ENCODE measurements at places on chromosomes 6 and 20.
A peak's percentile ranks its signal among the peaks of the same experiment; 100 is the strongest.

- DNase-seq, result no peak
Measured at GRCh38 chr20:57680934-57681914, 28.6 kb downstream of the PMEPA1 start.

DNA sequence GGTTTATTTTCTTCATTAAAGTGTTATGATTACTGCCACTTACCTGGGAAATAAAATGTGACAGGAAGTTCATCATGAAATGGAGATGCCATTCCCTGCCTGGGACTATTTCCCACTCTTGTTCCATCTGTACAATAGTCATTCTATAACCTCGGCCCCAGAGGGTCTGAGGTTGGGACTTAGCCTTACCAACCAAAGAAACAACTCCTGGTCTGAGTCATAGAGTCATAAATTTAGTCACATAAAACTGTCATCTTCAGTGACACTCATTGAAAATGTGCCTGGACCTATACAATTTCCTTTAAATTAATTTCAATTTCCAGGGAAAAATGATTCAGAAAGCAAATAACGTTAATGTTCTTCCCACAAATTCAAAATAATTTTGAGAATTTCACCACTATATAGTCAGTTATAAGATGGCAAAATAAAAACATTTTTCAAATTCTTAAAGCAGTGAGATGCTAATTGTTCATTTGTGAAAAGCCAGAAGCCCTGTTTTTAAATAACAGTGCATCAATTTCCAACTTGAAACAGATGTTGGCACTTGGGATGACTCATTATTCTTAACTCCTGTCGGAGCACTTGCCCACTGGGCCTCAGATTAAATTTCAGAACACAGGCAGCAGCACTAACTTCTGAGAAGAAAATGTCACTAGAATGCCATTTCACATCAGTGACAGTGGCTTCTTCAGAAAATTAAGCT, 201.2 kb upstream of the SMLR1 start:
- no peak for DNase-seq

DNA sequence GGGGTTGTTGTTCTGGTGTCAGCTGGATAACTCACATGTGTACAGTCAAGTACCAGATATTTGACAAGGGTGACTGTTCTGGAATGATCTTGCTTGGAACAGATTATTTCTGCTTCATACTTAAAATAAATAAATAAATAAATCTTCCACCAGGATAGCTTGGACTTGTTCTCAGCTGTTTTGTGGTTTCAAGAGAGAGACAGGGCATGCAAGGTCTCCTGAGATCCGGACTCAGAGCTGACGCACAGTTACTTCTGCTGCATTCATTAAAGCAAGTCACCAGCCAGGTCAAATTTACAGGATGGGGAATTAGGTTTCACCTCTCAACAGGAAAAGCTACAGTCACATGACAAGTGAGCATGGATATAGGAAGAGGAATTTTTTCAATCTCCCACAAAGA, 285.0 kb upstream of the SPTLC3 start:
- no peak for DNase-seq

GRCh38 chr6:15518057-15518456, 144.8 kb downstream of the DTNBP1 start:
- DNase-seq, result no peak

- no peak for DNase-seq
Measured at GRCh38 chr6:87152526-87152955, 2.8 kb upstream of the ZNF292 start.

DNA sequence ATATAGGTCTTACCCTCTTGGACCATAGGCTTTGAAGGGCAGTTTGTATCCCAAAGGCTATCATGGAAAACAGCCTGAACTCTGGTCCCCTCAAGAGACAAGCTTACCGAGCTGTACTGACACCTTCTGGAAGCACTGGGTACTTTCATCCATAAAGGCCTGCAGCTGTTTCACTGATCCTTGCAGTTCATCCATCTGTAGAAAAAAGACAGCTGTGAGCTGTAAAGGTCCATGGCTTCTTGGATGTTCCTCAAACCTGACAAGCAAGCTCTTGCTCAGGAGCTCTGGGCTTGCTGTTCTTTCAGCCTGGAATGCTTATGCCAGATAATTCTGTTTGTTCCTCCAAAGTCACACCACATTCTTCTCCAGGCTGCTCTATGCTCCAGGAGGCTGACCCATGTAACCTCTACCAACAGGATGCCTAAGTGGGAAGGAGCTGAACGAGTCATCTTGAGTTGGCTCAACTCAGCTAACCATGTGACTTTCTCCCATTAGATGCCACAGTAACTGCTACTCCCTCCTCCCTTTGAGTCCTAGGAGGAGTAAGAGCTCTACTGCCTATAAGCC, 8.8 kb upstream of the NDRG3 start:
- DNase-seq, result peak; percentile 19

DNA sequence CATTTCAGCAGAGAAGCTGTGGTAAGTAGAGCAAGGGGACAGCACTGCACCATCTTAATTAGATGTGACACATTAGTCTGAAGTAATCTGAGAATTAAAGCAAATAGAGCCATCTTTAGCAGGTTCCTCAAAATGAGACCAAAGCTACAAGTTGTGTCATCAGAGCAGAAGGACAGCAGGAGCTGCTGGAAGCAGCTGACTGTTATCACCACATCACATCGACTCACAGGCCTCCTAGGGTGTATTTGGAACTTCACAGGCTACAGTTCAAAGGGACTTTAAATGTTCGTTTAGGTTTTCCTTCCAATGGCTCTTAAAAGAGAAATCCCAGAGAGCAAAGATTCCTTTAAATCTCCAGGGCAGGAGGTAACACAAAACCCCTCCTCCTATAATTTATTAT, 69.5 kb downstream of the LCA5 start:
- no peak for DNase-seq

DNA sequence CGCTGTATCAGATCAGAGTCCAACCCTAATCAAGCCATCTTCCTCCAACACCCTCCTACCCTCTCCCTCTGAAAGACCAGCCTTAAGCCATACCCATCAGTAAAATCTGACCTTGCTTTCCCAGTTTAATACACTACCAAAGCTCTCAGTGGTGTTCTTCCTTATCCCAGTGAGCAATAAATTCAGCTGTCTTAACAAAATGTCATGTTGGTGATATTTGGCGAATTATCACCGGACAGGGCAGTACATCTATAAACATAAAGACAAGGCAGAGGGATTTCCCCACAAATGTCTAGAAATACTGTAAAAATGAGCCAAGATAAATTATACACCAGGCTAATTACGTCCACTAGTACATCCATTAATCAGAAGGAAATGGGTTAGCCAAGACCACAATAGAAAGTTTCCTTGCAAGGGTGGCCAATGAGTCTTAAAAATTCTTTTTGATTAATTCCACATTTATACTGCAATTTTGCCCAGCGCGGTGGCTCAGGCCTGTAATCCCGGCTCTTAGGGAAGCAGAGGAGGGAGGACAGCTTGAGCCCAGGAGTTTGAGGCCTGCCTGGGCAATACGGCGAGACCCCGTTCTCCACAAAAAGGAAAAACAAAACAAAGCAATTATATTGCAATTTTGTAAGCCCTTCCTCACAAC, 905 bp downstream of the RARS2 start:
- DNase-seq, result no peak

- DNase-seq, result no peak
Measured at GRCh38 chr6:42885702-42886101, 6.3 kb downstream of the RPL7L1 start.

GRCh38 chr20:2801286-2801728, 880 bp upstream of the CPXM1 start:
- no peak for DNase-seq

DNA sequence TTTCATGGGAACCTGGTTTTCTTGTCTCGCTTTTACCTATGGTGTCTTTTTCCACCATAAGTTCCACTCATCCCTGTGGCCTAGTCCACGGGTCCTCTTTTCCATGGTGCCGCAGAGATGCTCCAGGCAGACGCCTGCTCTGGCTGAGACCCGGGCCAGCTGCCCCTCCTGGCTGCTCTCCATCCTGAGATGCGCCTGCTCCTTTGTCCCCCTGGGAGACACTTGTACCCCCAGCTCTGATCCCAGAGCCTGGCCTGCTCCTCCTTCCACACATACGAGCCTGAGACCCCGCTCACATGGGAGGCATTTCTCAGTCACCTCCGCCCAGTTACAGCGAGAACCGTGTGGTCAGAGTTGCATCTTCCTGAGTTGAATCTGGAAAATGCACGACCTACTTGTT, 29.6 kb downstream of the RNASET2 start:
- no peak for DNase-seq

GRCh38 chr6:133466680-133467079, 225.5 kb downstream of the EYA4 start:
- no peak for DNase-seq

- DNase-seq, result peak; percentile 75
Measured at GRCh38 chr20:653110-653589, at the start of gene SRXN1. Gene SRXN1, minus strand, starts transcription at chr20:653200. Its CDS starts 15 bp downstream, at chr20:653185.

- no peak for DNase-seq
Measured at GRCh38 chr6:40293460-40294185, 293.5 kb downstream of the LRFN2 start.

DNA sequence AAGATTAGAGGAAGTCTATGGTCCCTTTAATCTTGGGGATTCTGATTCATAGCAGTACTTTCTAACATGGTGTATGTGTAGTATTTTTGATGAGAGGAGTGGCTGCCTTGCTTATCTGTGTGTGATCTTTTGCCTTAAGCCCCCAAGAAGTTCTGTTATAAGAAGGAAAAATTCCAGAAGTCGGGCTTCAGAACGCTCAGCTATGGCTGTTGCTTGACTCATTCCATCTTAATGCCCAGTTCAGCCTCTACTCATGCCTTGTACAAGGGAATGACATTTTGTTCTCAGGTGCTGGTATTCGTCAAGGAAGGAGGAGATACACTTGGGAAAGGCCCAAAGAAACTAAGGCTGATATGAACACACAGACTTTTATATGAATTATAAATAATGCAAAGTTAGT, 713.0 kb upstream of the MARCKS start:
- no peak for DNase-seq

DNA sequence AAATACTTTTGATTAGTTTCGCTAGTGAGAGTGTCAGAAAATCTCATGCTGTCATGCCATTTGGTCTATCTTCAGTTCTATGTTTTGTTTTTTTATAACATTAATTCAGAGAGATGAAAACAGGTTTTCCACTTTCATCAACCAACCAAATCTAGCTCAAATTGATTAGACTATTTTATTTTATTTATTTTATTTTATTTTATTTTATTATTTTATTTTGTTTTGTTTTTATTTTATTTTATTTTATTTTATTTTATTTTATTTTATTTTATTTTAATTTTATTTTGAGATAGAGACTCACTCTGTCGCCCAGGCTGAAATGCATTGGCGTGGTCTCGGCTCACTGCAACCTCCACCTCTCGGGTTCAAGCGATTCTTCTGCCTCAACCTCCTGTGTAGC, 1391.0 kb upstream of the ADGRB3 start:
- DNase-seq, result no peak

- no peak for DNase-seq
Measured at GRCh38 chr6:10406556-10406955, 8.3 kb downstream of the TFAP2A start.
